ENCODE measurements at places on chromosomes 2 and 18. TPM values are rescaled to one million over a fixed set of nuclear protein-coding genes. Genes with fewer than 3 reads are reported as not detected.
A peak's percentile ranks its signal among the peaks of the same experiment; 100 is the strongest.

DNA sequence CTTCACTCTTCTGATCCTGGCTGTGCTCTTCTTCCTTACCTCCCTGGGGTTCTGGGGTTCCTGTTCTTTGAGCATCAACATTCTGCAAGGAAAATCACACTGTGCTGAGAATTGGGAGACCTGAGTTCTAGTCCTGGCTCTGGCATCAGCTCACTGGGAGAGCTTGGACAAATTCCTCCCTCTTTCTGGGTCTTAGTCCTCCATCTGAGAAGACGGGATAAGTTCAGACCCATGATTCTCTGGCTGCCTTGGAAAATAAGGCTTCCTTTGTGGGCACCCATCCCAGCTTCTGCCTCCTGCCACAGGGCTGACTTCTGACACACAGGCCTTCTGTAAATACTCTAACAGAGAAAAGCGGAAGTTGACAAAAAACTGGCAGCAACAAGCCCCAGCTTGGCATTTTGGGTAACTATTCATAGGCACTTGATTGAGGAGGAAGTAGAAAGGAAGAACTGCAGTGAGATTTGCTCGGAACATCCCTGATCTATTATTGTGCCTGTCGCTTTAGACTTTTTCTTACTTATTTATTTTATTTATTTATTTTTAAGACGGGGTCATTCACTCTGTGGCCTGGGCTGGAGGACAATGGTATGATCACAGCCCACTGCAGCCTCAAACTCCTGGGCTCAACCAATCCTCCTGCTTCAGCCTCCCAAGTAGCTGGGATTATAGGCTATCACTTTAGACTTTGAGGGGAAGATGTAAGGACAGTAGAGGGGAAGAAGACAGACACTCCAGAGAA, 7.9 kb downstream of the PCBP1 start:
- no peak for DNase-seq

DNA sequence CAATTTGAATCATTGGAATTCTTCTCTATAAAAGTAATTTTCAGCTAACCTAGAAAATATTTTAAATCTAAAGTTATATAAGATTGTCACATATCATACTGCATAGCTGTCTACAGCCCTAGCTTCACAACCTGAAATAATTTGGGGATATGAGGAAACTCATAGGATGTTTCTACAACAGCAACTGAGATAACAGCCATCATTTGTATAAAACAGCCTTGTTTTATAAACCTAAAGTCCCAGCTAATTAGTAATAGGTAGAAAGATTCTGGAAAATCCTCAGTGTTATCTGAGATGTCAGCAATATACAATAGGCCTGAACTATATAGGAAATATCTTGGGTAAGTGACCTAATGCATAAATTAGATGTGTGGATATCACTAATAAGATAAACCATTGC, 47.6 kb upstream of the TSPYL6 start:
- DNase-seq = no peak

DNA sequence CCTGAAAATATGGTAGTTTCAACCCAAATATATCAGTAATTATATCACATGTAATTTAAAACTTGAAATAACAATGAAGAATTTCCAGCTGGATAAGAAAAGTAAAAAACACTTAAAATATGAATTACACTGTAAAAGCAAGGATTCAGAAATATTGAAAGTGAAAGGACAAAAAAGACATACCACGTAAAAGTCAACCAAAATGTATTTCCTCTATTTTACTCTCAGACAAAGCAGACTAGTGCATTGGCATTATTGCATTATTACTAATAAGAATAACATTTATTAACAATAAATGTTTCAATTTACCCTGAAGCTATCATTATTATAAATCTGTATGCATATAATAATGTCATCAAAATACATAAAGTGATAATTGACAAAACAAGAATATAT, 445.1 kb upstream of the TRIB2 start:
- DNase-seq = no peak

The ARHGAP28 gene
- 9.6 TPM for total RNA-seq

- DNase-seq = peak; percentile 32
Measured at GRCh38 chr2:10374362-10374943, 71.7 kb downstream of the HPCAL1 start.

- no peak for DNase-seq
Measured at GRCh38 chr2:176283291-176284068, 14.2 kb downstream of the MTX2 start.
